Stimulated activated CD8-positive, alpha-beta memory T cell treated with anti-CD3 and anti-CD28 coated beads, Interleukin-7, amount 100 ng/mL, for 24 hours (primary cell): ENCODE measurements at places on chromosomes 1 and 21.

DNA sequence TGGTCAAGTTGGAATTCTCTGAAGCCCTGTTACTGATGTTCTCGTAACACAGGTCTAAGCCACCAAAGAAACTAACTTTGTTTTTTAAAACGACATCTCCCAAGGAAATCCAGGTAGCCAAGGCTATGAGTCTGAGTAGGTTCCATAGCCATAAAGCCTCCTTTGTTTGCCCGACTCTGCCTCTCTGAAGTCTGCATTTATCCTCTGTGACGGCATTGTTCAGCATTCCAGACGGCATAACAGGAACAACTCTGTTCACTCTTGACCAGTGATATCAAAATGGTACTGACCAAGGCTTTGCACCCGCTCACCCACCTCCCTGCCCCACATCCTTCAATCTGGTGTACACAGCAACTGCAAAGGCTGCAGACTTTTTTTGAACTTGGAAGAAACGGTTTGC is 14.8 kb downstream of the URB1 start:
- no peak for DNase-seq

- no peak for DNase-seq
These were observed 19.3 kb upstream of the SMYD3 start for GRCh38 chr1:246526380-246526779.

- no peak for DNase-seq
These were observed 3.3 kb upstream of the IRF2BP2 start for GRCh38 chr1:234613128-234613875.

GRCh38 chr1:178354816-178355215 is 141.9 kb downstream of the CLEC20A start:
- DNase-seq = no peak

DNA sequence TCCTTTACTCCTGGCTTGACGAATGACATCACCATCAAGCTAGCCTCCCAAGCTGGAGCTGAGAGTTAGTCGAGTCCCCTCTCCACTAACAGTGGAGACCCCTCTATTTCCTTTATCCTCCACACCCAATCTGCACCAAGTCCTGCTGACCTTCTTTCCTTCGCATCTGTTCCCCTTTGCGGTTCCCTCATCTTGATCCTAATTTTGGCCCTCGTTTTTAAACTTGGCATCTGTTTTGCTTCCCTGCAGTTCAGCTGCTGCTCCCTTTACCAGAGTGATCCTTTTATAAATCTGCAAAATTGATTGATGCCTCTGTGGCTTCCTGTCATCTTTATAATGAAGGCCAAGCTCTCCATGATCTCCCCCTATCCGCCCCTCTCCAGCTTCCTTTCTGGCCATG is 49.0 kb upstream of the TSPAN2 start:
- no peak for DNase-seq

GRCh38 chr21:41068967-41069642 is 98.9 kb upstream of the BACE2 start:
- DNase-seq = peak; percentile 36

- no peak for DNase-seq
These were observed 371.7 kb downstream of the PTPRC start for GRCh38 chr1:199010492-199010891.

DNA sequence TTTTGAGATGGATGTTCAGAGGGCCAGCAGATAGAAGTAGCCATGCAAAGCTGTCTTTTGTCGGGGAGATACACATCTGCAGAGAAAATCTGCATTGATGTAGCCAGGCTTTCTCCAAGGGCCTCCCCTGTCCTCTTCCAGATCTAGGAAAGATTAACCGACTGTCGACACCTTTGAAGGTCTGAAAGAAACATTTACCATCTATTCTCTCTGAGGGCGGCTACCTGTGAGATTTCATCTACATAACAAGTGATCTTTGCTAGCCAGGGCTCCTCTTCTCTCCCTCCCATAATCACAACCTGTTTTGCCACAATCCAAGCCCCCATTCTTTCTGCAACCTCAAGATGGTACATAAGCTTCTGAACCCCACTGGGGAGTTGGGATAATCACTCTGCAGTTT is 193.6 kb downstream of the RGS7 start:
- DNase-seq = no peak

DNA sequence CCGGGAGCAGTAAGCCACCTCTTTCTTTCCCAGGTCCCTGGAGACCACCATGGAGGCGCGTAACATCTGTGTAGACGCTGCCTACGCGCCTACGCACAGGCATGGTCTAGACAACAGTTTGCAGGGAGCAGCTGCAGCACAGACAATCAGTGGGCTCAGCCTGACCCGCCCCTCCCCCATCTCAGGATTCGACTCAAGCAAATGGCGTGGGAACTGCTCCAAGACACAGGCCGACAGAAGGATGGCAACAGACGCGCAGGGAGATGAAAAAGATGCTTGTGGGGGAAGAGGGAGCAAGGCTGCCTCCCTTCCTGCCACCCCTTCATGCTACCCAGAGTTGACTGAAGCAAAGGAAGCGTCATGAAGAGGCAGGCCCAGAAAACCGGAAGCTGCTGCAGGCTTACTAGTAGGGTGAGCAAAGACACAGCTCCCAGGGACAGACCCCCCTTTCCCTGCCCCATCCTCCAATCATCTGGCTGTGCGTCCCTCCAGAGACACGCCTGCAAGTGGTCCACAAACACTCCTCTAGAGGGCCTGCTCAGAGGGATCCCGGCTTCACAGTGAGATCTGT is 19.5 kb downstream of the STK40 start:
- DNase-seq = peak; percentile 10

- DNase-seq = no peak
These were observed 84.3 kb downstream of the PLPPR4 start for GRCh38 chr1:99348397-99349132.

DNA sequence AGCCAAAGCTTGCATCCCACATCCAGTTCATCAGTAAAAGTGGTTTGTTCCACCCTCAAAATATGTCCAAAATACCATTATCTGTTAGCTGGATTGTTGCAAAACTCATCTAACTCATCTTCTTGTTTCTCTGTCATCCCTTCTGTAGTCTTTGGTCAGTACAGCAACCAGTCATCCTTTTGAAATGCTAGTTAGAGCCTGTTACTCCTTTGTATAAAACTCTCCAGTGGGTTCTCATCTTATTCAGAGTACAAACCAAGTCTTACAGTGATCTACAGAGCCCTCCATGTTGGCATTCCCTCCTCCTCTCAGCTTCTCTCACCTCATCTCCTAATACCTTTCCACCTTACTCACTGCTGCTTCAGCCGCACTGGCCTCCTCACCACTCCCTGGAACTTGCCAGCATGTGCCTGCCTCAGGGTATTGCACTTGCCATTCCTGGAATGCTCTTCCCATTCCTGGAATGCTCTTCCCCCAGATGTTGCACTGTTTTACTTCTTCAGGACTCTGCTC is 70.6 kb downstream of the LAMC1 start:
- DNase-seq = no peak

GRCh38 chr21:33881689-33882440 is 33.7 kb downstream of the ATP5PO start:
- DNase-seq = no peak

DNA sequence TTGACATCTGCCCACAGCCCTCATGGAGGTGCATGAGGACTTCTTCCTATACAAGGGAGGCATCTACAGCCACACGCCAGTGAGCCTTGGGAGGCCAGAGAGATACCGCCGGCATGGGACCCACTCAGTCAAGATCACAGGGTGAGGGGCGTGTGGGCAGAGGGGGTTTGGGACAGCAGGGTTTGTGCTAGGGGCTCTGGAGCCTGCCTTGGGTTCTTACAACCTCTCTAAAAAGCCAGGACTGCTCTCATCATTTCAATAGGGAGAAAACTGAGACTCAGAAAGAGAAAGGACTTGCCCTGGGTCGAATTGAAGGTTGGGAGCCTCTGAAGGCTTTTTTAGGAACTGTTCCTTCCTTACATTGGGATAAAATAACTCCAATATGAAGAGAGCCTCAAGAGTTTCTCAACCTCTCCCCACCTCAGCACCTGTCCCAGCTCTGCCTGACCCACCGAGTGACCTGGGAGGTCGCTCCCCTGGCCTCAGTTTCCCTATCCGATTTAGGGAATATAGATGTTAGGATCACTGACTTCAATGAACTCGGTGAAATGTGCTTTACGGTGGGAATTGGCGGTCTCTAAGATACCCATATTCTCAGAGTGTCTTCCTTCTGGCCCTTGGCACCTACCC is 9.5 kb downstream of the TINAGL1 start:
- DNase-seq = no peak

DNA sequence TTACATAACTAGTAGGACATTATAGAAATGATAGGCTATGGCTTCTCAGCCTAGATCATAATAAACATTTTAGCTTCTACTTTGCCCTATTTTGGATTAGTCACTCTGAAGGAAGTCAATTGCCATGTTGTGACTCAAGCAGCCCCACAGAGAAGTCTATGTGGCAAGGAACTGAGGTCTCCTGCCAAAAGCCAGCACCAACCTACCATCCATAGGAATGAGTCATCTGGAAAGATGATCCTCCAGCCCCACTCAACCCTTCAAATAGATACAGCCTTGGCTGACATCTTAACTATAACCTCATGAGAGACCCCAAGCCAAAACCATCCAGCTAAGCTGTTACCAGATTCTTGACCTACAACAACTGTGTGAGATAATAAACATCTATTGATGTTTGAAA is 76.3 kb upstream of the BEND5 start:
- no peak for DNase-seq

GRCh38 chr1:75133750-75134646 is at the start of gene LHX8:
Gene LHX8 (plus strand): TSS chr1:75134388. CDS start chr1:75136615, 2,227 bp downstream.
- no peak for DNase-seq

DNA sequence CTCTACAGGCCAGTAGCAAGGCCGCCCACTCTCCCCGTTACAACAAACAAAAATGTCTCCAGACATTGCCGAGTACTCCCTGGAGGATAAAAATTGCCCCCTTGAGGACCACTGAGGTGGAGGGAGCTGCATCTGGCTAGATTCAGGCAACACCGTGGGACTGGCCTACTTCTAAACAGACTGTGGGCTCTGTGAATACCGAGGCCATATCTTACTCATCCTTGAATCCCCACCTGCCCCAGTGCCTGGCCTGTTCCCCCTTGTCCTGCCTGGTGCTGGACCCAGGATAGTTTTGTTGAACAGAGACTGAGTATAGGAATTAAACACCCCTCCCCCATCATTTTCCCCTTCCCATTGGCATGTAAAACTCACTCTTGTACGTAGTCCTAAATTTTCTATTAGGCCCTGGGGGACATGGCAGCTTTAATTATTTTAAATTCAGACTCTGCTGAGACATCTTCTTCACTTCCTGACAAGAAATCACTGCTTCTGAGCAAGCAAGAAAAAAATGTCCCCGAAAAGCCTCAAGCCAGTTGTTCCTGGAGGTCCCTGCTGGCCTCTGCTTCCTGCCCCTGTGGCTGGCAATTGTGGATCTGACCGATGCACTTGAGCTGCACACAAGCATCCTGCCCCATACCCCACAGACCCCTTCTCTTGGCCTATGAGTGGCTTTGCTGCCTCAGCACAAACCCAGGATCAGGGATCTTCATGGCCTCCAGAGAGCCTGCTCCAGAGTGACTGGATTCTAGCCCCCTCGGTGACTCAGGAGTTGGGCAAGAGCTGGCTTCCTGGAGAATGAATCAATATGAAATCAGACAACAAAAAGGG is 111.0 kb downstream of the ACTL8 start:
- no peak for DNase-seq
